ENCODE measurements at places on chromosomes 1 and 21.

DNA sequence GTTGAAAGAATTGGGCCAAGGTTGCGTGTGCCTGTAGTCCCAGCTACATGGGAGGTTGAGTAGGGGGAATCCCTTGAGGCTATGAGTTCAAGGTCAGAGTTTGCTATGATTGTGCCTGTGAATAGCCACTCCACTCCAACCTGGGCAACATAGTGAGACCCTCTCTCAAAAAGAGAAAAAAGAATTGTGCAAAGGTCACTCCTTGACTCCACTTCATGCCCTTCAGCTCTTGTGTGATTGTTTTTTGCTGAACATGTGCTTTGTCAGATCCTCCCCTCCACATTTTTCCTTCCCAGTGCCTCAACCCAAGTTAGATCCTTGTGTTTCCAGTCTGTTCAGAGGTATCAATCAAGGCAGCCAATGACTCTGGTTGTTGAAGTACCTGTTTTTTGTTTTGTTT lies 8.5 kb downstream of the TXNIP start:
- DNase-seq = no peak

DNA sequence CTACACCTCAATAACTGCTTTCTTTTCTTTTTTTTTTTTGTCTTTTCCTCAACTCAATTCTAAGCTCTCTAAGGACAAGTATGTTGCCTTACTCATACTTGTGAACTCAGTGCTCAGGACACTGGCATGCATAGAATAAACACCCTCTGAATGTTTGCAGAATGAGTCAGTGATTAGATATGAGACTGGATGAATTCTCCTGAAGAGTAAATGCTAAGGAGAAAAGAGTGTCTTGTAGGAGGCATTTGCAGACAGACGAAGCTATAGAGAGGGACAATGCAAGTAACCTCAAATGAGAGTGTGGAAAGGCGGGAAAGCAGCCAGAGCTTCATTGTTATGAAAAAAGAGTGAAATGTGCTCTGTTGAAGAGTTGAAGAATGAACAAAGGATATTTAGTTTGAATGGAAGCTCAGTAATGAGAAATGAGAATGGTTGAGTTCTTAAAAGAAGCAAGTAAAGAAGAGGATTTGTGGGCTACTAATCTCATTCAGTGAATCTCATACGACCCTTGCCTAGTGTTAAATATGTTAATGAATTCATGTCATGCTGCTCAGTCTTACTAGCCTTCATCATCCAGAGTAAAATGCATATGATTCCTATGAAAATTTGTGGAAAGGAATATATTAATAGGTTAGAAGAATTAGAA lies 166.1 kb upstream of the DPYD start:
- no peak for DNase-seq

GRCh38 chr1:204633665-204634064 lies 51.9 kb downstream of the LRRN2 start:
- no peak for DNase-seq

DNA sequence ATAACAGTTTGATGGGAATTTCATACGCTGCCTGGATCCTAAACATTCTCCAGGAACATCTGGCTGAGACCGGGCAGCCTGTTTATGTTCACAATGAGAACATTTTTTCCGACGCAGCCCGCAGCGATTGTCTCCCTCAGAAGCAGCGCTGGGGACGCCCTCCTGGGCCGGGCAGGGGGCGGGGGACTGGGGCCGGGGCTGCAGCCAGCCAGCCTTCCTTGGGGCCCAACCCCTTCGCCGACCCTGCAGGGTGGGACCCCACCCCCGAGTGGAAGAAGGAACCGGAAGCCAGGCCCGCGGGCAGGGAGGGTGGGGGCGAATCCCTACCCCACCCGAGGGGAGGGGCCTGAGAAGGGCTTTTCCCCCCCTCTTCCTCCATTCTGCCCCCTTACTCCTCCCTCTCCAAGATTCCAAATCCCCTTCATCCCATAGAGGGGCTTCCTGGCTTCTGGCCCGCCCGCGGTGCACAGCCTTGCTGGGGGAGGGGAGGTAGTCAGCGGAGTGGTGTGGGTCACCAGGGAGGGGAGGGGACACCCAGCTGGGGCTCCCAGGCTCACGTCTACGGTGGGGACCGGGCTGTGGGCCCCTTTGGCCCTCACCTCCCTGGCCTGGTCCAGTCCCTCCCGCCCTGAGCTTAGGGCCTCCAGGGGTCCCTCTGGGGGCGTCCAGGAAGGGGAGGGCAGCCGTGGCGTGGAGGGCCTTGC lies 60.6 kb downstream of the WNT9A start:
- DNase-seq = no peak

GRCh38 chr1:38297246-38297645 lies 250.7 kb upstream of the POU3F1 start:
- no peak for DNase-seq

DNA sequence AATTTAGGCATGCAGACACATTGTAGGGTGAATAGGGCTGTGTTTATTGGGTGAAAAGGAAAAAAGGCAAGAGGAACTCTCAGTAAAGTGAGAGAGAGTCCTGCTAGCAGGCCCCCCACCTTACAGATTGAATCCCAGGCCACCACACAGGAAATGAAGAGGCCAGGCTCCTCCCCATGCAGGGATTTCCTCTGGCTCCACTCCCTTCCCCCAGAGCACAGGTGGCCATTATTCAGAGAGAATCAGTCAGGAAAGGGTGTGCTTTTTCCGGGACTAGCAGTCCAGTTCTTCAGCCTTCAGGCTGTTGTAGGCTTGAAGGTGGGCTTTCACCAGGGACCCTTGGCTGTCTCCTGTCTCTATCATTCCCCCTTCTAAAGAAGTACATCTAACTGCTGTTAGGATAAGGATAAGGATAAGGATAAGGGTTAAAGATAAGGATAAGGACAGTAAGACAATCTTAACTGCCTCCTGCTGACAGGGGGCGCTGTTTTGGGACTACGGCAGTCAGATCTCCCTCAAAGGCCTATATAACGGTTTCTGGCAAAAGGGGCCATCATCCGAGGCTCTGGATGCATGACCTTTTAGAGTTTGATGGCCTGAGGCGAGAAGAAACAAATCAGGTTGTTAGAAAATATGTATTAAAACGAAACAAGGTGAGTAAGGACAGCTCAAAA lies 26.3 kb downstream of the ZNF648 start:
- DNase-seq = no peak

DNA sequence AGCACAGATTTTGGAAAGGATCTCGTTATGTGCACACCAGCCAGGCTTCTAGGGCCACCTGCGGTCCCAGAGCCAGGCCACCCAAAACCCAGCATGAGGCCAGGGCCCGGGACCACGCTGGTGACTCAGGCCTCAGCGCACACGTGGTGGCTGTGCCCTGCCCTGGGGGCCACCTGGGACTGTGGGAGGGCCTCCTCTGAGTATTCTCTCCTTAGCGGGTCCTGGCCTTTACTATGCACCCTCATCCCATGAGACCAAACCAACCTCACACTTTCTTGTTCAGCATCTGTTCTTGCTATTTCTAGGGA lies 9.9 kb downstream of the WNT9A start:
- no peak for DNase-seq

GRCh38 chr1:241976229-241976628 lies 18.7 kb downstream of the BECN2 start:
- DNase-seq = no peak

GRCh38 chr21:40714536-40714935 lies 132.4 kb downstream of the DSCAM start:
- DNase-seq = no peak

GRCh38 chr1:92502247-92502646 lies 15.5 kb upstream of the GFI1 start:
- no peak for DNase-seq

DNA sequence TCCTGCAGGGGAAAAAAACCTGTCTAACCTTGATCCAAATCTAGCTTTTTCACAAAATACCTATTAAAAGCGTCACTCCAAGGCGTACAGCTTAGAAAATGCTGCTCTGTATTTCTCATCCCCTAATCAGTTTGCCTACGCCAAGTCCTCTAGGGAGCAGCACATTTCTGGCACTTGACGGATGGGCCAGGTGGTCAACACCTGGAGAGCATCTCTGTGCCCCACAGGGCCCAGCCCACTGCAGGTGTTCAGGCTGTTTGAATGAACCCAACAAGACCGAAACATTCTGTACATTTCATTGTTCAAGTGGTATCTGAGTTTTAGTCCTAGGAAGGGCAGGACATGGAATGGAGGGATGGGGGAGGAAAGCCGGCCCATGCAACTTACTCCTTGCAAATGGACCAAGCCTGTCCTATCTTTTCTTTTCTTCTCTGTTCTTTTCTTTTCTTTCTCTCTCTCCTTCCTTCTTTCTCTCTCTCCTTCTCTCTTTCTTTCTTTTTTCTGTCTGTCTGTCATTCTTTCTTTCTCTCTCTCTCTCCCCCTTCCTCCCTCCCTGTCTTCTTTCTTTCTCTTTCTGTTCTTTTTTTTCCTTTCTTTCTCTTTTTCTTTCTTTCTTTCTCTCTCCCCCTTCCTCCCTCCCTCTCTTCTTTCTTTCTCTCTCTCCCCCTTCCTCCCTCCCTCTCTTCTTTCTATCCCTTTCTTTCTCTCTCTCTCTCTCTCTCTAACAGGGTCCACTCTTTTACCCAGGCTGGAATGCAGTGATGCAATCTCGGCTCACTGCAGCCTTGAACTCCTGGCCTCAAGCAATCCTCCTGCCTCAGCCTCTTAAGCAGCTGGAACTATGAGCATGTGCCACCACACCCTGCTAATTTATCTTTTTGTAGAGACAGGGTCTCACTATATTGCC lies 29.1 kb downstream of the IGFN1 start:
- DNase-seq = no peak

DNA sequence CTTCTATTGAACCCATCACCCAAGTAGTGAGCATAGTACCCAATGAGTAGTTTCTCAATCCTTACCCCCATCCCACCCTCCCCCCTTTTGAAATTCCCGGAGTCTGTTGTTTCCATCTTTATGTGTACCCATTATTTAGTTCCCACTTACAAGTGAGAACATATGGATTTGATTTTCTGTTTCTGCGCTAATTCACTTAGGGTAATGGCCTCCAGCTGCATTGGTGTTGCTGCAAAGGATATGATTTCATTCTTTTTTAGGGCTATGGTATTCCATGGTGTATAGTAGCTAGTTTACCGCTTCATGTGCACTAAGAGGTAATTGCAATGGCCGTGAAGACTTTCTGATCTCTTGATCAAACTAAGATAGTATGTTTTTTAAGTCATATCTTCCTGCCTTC lies 107.5 kb upstream of the SERTAD4 start:
- DNase-seq = no peak

GRCh38 chr1:43531107-43531905 lies 623 bp downstream of the PTPRF start:
- no peak for DNase-seq

- DNase-seq = no peak
Observed at GRCh38 chr1:237186675-237187074, 144.7 kb downstream of the RYR2 start.
